GM04504 (cell line): ENCODE measurements at places on chromosomes 1 and 21.

GRCh38 chr1:88472298-88472697 is 211.8 kb upstream of the PKN2 start:
- DNase-seq = no peak

DNA sequence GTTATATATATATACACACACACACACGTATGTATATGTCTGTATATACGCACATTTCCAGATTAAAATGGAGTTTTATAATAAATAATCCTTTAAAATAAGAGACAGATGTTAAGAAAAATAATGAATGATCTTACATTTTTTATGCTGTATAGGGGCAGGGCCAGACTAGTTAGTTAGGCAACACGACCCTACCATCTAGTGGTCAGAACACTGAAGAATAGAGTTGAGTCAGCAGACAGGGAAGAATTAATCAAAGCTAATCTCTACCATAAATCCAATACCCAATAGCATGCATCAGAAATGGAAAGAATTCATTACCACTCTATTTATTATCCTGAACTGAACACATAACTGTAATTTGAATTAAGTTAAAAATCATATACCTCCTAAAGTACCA is 156.7 kb downstream of the BRINP3 start:
- no peak for DNase-seq

GRCh38 chr1:166627558-166627957 is 211.7 kb upstream of the POGK start:
- no peak for DNase-seq

DNA sequence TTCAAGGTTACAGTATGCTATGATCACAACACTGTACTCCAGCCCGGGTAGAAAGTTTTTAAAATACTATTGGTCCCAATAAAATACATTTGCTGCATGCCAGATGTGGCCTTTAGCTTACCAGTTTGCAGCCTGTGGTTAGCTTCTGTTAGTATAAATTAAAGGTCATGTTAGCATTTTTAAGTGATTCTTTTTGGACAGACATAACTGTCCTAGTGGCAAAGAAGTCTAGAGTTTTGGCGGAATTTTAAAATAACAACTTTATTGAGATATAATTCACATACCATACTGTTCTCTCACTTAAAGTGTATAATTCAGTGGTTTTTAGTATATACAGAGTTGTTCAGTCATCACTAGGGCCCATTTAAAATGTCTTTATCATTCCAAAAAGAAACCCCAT is 24.3 kb upstream of the TMEM39B start:
- no peak for DNase-seq

DNA sequence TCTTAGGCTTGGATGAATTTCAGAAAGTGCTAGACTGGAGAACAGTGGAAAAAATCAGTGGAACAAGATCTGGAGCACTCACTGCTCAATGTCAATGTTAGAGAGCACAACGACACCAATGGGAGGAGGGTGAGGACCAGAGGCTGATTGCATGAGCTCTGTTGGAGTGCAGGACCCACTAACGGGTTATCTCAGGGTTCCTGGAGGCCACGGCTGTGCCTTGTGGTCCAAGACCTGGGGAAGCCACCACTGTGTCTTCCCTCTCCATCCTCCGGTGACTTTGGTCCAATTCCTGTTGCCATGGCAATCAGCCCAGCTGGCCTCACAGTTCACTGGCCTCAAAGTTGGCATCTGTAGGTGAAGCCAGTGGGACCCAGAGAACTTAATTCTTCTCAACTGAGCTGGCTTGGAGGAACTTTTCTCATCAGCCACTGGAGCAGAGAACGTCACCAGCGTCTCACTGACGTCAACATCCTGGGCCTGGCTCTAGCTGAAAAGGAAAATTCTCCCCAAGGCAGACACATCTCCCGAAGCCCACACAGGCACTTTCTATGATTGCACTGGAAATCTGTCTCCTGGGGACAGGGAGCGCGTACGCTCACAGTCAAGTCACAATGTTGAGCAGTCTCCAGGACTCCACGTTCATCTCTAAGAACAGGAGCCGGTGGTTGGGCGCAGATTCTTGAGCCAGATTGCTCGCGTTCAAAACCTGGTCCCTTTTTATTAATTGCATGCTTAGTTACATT is 21.9 kb upstream of the GPR157 start:
- no peak for DNase-seq
